ENCODE measurements at places on chromosomes 2 and 18.
A peak's percentile ranks its signal among the peaks of the same experiment; 100 is the strongest.

DNA sequence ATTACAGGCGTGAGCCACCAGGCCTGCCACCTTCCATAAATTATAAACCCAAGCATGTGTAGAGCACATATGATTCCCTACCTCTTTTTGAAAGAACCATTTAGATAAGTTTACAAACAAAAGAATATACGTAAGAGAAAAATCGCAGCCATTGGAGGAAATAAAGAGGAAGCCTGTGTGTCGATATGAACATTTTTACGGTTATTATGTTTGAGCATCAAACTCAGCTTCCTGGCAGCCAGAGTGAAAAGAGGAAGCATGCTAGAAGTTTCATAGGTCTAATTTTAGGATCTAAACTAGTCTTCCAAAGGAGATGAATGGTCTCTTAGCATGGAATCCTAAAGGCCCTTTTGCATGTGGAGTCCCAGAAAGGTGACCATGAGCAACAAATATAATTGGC, 104.3 kb downstream of the PLB1 start:
- no peak for DNase-seq

- no peak for DNase-seq
Measured at GRCh38 chr18:41461114-41461513, 493.9 kb upstream of the PIK3C3 start.

- no peak for DNase-seq
Measured at GRCh38 chr2:99812426-99812825, 322.6 kb upstream of the REV1 start.

GRCh38 chr18:56233595-56233994, 404.8 kb downstream of the TXNL1 start:
- no peak for DNase-seq

DNA sequence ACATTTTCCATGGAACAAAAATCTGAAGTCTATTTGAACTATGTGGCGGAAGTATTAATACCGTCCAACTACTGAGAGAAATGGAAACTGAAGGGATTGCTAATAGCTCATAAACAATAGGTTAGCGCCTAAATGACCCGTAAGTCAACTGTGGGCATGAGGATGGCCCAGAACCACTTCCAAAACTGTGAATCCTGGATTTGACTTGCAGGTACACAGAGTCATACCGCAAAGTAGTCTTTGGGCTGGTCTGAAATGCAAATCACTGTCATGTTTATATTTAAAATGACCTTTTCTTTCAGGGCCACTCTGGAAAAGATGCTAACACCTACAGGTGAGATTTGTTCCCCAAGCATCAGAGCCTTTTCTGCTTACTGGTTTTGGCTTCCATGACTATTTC, 50.6 kb downstream of the STAT4 start:
- DNase-seq: no peak

- DNase-seq: no peak
Measured at GRCh38 chr2:158486150-158486969, 29.6 kb downstream of the PKP4 start.

GRCh38 chr18:75782204-75782603, 354.7 kb upstream of the SMIM21 start:
- DNase-seq: no peak

- no peak for DNase-seq
Measured at GRCh38 chr2:233352141-233352842, 2.0 kb upstream of the DGKD start.

DNA sequence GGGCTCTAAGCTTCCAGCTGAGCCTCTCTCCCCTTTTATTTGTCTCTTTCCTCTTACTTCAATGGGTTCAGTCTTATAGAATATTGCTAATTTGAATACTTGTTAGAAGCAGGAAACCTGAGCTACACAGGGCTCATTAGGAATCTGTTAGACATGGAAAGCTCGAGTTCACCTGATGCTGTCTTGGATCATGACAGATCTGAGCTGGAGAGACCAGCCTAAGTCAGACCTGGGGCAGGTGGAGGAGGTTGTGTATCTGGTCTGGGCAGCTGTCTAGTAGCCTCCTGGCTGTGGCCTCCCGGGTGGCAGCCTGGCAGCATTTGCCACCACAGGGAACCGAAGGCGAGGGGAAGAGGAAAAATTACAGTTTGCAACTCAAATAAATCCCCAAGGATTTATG, 185.9 kb downstream of the ICOS start:
- DNase-seq: no peak

- DNase-seq: no peak
Measured at GRCh38 chr2:9256570-9257043, 50.0 kb downstream of the ASAP2 start.

- DNase-seq: no peak
Measured at GRCh38 chr2:6723865-6724604, 141.7 kb downstream of the CMPK2 start.

GRCh38 chr2:228799208-228799588, 471.9 kb downstream of the PID1 start:
- no peak for DNase-seq

DNA sequence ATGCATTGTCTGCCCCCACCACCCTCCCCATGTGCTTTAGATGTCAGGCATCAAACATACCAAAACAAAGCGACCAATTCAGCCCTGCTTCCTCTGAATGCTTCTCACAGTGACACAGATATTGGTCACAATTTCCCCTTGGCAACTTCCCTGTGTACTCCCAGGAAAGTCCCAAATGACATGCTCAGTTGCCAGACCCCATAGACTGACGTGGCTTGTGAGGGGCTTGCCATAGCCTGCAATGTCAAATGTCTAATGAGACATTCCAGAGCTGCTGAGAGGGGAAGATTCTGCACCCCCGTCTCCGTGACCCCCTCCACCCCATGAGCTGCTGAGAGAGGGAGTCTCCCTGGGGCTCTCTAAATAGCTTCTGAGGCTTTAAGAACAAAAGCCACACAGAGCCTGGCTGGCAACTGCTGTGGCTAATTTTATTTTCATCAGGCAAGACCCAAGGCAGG, 47.3 kb downstream of the RFTN2 start:
- no peak for DNase-seq

DNA sequence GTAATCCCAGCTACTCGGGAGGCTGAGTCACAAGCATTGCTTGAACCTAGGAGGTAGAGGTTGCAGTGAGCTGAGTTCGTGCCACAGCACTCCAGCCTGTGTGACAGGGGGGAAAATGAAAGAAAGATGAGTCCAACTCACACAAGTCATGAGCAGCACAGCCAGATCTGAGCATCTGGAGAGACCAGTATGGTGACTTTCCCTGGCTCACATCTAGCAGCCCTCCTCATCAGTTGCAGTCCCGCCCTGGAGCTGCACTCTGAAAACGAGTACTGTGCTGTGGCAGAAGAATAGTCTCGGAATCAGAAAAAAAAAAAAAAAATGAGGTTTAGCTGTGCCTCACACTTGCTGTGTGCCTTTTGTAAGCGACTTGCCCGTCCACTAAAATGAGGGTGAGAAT, 74.4 kb upstream of the TRIB2 start:
- DNase-seq: no peak

DNA sequence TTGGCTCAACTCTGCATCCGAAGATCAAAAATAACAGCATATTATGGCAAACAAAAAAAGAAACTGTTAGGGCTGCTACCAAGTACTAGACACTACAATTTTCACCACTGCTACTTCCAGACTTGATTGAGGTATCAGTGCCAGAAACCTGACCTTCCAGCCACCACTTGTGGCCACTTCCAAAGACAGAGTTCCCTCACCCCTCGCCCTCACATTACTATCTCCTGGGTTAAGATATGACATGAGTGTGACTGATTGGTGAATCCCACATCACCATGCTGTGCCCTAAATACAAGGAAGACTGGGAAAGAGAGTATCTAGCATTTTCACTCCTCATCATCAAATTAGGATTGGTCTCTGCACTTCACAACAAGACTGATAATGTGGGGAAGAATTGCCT, 296.1 kb upstream of the NT5C1B start:
- no peak for DNase-seq

- peak; percentile 27 for DNase-seq
Measured at GRCh38 chr2:100381240-100381639, 36.2 kb downstream of the CHST10 start.

- no peak for DNase-seq
Measured at GRCh38 chr2:118942031-118942430, at the start of gene MARCO. Gene MARCO, plus strand, starts transcription at chr2:118942194. Its CDS starts 107 bp downstream, at chr2:118942301.

- DNase-seq: no peak
Measured at GRCh38 chr18:12803069-12803936, 80.7 kb downstream of the PTPN2 start.

GRCh38 chr18:79521416-79522205, 125.9 kb downstream of the NFATC1 start:
- no peak for DNase-seq

- no peak for DNase-seq
Measured at GRCh38 chr2:158460632-158461297, 4.0 kb downstream of the PKP4 start.

- no peak for DNase-seq
Measured at GRCh38 chr2:234548695-234549420, 52.0 kb upstream of the ARL4C start.

- no peak for DNase-seq
Measured at GRCh38 chr2:216044883-216045486, 31.6 kb upstream of the MREG start.

DNA sequence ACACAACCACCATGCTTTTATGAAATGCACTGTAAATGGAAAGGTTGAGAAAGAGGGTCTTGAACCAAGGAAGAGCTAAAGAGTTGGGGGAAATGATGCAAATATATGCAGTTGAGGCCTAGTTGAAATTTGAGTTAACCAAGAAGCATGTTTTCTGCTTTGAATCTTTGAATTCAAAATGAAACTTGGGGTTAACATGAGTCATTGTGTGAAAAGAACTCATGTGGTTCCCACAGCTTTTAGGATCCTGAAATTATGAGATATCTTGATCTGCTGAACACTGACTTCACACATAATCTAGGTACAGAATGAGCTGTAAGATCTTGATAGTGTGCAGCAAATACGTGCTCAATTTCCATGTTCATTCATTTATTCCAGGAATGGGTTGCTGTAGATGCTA, 422.9 kb upstream of the TRIB2 start:
- no peak for DNase-seq

GRCh38 chr18:45357686-45358470, 257.4 kb upstream of the SLC14A2 start:
- no peak for DNase-seq

- DNase-seq: no peak
Measured at GRCh38 chr2:27316655-27317412, 6.1 kb downstream of the MPV17 start.

DNA sequence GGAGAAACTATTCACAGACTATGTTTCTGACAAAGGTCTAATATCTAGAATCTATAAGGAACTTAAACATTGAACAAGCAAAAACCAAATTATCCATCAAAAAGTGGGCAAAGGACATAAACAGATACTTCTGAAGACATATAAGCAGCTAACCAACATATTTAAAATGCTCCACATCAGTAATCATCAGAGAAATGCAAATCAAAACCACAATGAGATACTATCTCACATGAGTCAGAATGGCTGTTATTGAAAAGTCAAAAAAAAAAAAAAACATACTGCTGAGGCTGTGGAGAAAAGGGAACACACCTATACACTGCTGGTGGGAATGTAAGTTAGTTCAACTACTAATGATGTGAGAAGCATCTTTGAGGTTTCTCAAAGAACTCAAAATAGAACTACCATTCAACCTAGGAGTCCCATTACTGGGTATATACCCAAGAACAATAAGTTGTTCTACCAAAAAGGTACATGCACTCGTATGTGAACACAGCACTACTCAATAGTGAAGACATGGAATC, 220.4 kb upstream of the TFPI start:
- DNase-seq: no peak

GRCh38 chr2:241912021-241912555, 42.6 kb downstream of the RTP5 start:
- DNase-seq: no peak

GRCh38 chr2:180747728-180748127, 232.7 kb upstream of the UBE2E3 start:
- DNase-seq: no peak

DNA sequence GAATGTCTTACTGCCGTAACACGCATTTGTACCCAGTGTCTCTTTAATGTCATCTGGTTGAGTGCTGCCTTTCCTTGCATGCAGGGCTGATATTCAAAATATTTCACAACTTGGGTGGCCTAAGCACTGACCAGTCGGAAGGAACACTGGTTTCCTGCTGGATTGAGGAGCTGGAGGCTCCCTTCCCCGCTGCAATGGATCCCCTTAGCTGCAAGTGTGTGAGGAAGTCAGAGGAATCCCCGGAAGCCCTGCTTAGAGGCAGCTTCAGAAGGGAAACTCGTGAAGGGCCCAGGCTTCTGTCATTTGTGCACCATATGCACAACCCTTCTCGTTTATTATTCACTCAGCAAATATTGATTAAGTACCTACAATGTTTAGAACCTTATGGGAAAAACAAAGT, 33.2 kb upstream of the SP3 start:
- no peak for DNase-seq

GRCh38 chr2:231369580-231370428, 25.7 kb upstream of the B3GNT7 start:
- no peak for DNase-seq

- DNase-seq: no peak
Measured at GRCh38 chr2:85865539-85866164, 23.1 kb downstream of the ST3GAL5 start.

- DNase-seq: no peak
Measured at GRCh38 chr2:219533930-219534661, 9.5 kb downstream of the CHPF start.

DNA sequence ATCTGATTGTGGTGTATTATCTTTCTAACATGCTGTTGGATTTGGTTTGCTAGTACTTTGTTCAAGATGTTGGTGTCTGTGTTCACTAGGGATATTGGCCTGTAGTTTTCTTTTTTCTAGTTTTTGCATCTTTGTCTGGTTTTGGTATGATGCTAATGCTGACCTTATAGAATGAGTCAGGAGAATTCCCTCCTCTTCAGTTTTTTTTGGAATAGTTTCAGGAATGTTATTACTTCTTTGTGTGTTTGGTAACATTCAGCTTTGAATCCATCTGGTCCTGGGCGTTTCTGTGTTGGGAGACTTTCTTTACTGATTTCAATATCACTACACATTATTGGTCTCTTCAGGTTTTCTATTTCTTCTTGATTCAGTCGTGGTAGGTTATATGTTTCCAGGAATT, 124.2 kb upstream of the EPB41L5 start:
- DNase-seq: no peak

- DNase-seq: no peak
Measured at GRCh38 chr18:54555996-54556395, 35.0 kb upstream of the DYNAP start.

DNA sequence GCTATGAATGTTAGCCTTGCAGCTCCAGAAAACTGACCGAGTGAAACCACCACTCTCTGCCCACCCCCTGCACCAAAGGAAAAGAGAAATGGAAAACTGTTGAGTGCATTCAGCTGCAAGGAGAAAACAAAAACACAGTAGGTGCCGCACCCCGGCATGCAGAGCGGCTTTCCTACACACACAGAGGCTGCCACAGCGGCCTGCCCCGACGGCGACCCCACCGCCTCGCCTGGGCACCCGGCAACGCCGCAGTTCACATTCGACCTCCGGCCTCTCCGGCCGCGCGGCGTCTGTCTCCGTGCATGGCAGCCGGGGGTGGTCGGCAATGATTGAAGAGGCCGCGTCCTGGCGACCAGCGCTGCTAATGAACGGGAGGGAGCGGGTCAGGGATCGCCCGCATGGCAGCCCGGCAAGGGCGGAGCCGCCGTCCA, 417.1 kb upstream of the SALL3 start:
- DNase-seq: no peak

GRCh38 chr18:23718243-23718720, 29.0 kb downstream of the LAMA3 start:
- no peak for DNase-seq

- DNase-seq: no peak
Measured at GRCh38 chr2:207254591-207255464, 89.1 kb upstream of the KLF7 start.

GRCh38 chr2:46095830-46096229, 201.4 kb upstream of the EPAS1 start:
- no peak for DNase-seq

GRCh38 chr2:210250622-210251021, 25.4 kb upstream of the ACADL start:
- no peak for DNase-seq
